ENCODE measurements at places on chromosomes 7 and 10.

GRCh38 chr7:930975-931758 is 23.3 kb downstream of the ADAP1 start:
- no peak for DNase-seq

DNA sequence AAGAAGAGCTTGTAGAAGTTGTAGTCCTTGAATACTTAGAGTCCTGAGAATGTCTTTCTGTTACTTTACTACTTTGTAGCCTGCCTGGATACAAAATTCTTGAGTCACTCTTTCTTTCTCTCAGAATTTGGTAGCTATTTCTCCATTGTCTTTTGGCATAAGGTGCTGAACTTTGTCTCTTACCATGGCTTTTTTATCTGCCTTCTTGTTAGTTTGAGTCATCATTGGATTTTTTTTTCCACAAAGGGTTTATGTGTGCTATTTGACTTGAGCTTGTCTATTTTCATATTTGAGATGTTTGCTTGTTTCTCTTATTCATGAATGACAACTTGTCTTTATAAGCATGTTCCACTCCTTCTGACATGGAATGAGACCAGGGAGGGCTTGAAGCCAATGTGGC is 74.5 kb upstream of the EXOC6 start:
- DNase-seq, result no peak

DNA sequence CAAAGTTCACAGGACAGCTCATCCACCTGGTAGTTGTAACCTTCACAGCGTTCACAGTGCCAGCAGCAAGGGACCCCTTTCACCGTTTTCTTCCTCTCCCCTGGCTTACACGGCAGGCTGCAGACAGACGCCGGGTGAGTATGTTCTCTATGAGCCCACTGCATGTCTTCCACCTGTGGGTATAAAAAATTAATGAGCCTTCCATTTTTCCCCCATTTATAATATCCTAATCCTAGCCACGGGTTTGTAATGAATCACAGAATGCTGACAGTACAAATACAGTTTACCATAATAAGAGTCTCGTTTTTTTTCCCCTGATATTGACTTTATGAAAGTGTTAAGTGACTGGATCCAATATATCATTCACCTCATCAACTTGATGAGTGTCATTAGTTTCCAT is 719.0 kb downstream of the GRM8 start:
- no peak for DNase-seq

DNA sequence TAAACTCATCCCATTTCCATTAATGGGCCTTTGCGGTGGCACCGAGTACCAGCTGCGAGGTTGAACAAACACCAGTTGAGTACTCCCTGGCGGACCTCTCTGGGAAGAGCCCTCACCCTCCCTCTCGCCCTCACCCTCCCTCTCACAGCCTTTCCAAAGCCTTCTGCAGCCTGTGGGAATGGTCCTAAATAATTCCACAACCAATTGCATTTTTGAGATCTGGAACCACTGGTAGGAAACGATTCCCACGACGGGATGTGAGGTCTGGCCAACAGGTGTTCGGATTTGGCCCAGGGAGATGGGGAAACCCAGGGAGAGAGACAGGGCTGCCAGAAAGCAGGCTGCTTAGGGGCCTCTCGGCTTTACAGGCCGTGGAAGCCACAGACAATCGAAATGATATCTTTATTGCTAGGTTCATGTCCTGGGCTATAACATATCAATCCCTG is 5.3 kb downstream of the PTF1A start:
- DNase-seq, result no peak

DNA sequence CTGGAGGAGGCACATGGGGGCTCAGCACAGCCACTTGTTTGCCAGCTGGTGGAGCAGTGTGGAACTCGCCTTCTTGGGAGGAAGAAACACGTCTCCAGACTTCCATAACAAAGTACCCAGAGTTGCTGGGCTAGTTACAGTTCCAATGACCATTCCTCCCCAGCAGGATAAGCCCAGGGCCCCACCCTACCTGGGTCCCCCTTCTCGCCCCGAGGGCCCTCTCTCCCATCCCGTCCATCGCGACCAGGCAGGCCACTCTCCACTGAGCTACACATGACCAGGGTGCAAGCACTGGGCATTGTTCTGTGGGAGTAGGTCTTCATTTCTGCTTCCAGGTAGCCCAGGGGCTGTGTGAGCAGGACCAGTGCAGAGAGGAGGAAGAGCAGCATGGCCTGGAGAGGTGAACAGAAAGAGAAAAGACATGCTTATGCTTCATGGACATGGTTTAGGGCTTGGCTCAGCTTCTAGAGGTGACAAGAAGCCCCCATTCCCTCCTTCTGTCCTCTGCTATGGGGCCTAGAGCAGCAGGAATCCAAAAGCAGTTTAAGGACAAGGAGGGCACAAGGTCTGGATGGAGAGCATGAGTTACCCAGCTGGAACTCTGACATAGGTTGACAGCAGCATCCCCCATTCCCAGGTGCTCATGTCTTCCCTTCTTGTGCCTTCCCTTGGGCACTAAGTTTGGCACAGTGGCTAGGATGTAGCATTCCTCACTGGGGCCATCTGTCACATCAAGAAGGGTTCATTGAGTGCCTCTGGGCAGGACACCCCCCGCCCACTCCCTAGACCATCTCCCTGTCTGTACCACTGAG is 2.4 kb downstream of the SFTPD start:
- no peak for DNase-seq

DNA sequence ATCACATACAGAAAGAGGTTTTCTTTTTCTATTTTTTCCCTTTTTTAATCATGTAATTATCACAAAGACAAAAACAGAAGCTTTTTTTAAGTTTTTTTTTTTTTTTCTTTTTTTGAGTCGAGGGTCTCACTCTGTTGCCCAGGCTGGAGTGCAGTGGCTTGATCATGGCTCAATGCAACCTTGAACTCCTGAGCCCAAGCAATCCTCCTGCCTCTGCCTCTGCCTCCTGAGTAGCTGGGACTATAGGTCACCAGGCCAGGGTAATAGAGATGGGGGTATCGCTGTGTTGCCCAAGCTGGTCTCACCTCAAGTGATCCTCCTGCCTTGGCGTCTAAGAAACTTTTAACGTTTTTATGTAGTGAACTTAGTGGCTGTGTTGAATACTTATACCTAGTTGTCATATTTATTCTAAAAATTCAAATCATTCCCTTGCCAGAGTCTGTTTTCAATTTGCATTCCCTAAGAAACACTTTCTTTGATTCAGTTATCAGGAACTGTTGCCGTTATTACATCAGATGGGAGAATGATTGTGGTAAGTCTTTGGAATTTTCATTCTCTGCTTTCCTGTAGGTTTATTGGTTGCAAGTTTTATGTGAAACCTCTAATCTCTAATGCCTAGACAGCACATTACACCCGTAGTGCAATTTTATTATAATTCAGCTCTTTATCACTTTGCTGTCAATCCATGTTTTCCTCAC is 1.3 kb downstream of the LSM8 start:
- no peak for DNase-seq

Data from small intestine (tissue), 16 donors.